SJSA1 (cell line): ENCODE measurements at places on chromosomes 1 and 21. TPM values are rescaled to one million over a fixed set of nuclear protein-coding genes. Genes with fewer than 3 reads are reported as not detected.

- DNase-seq: no peak
Measured at GRCh38 chr1:56774067-56774609, 45.1 kb downstream of the FYB2 start.

- no peak for DNase-seq
Measured at GRCh38 chr1:162405800-162406199, 6.1 kb downstream of the SH2D1B start.

DNA sequence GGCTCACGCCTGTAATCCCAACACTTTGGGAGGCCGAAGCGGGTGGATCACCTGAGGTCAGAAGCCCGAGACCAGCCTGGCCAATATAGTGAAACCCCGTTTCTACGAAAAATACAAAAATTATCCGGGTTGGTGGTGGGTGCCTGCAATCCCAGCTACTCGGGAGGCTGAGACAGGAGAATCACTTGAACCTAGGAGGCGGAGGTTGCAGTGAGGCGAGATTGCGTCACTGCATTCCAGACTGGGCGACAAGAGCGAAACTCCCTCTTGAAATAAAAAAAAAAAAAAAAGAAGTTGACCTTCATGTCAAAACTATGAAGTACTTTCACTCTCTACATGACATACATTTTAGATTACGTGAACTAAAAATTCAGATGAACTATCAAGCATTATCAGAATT, 153.7 kb downstream of the COL11A1 start:
- DNase-seq: no peak

DNA sequence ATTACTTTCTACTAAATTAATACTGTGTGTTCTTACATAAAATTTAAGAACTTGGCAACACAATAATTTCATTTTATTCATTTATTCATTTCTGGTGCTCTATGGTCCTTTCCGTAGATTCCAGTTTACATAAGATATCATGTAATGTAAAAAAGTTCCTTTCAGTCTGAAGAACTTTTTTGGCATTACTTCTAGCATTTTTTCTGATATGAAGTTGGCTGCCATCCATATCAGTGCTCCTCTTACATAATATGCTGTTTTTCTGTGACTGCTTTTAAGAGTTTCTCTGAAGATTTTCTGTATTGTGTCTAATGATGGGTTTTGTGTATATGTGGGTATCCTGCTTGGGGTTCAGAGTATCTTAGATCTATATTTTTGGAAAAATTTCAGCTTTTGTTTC, 34.8 kb downstream of the LIN9 start:
- DNase-seq: no peak

GRCh38 chr1:150154143-150154542, 4.4 kb downstream of the PLEKHO1 start:
- no peak for DNase-seq

DNA sequence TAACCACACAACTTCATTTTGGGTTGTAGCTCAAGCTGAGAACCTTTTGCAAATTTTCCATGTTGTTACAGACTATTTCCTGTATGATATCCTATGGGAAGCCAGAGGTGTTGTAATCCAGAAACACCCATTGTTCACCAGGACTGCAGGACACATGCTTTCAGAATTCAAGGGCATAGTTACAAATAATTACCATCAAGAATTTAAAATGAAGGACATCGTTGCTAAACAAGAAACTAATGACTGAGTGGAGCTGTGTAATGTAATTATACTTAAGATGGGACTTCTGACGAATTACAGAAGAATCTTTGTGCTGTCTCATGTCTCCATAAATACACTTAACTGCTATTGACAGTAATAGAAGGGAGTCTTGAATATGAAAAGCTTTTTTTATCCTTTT, 47.6 kb upstream of the HOOK1 start:
- no peak for DNase-seq

GRCh38 chr1:37721565-37721964, 29.2 kb downstream of the CDCA8 start:
- DNase-seq: no peak

DNA sequence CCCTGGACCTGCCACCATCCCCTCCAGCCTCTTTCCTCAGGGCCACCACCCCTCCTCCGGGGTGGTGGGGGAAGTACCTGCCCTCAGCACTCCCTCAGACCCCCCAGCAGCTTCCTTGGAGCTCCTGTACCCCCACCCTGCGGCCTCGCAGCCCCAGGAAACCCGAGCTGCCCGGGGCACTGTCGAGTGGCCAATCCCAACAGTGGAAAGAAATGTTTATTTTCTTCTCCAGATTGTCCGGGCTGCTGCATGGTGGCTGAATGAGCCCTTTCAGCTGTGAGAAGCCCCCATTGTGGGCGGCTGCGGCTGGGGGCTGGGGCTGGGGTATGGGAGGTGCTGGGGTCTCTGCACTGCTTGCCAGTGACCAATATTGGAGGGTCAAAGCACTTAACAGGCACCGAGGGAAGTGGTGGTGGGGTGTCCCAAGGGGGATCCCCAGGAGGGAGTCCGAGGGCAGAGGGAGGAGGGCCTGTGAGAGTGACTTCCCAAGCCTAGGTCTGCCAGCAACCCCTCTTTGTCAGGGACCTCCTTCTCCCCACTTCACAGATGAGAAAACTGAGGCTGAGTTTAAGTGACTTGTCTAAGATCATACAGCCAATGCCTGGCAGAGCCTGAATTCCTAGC, 25.2 kb downstream of the RUNX3 start:
- DNase-seq: no peak

- DNase-seq: no peak
Measured at GRCh38 chr1:205003358-205004131, 39.5 kb upstream of the CNTN2 start.

GRCh38 chr1:92277105-92277723, 21.6 kb downstream of the GLMN start:
- no peak for DNase-seq

- DNase-seq: peak; percentile 69
Measured at GRCh38 chr21:34129039-34129891, 55.9 kb downstream of the MRPS6 start.

DNA sequence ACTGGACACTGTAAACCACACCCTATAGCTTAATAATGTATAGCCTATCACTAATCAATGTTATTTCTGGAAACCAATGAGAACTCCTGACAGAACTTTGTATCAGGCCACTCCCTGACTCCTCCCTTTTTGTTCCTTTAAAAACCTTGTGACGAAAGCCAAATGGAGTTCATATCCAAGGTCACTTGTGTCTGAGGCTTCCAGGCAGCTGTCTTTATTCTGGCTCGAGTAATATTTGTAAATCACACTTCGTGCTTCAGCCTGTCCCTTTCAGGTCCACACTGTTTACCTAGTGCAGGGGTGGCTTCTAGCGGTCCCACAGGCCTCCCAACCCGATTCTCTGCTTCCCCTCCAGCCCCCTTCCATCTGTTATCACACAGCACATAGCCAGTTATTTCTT, 16.2 kb upstream of the CAPN9 start:
- no peak for DNase-seq

GRCh38 chr1:211469938-211470529, 21.9 kb downstream of the RD3 start:
- peak; percentile 62 for DNase-seq

- no peak for DNase-seq
Measured at GRCh38 chr1:27665016-27665651, 6.9 kb downstream of the IFI6 start.

- no peak for DNase-seq
Measured at GRCh38 chr1:174800216-174800851, 199.4 kb upstream of the CACYBP start.

- DNase-seq: no peak
Measured at GRCh38 chr1:9820521-9820920, 3.2 kb downstream of the CLSTN1 start.

DNA sequence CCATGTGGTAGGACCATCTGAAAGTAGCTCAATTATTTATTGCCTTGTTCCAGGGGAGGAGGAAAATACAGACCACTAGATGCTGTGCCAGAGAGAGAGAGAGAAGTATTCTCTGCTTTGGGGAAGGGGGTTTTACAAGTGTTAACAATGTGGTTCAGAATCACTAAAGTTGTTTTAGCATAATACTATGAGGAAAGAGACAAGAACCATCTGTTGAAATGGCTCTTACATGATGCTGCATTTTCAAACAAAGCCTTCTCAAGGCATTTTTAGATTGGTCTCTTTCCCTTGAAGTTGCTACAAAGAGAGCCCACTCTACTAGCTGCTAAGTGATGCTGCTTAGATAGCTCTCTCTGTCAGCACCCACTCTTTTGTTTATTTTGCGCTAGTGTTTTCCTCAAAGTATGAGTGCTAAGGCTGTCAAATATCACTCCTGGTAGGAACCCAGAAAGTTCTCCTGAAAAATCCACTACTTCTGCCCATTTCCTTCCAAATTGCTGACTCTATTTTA, 255.1 kb downstream of the NFIA start:
- DNase-seq: no peak

GRCh38 chr1:15418806-15419515, 9.3 kb downstream of the EFHD2 start:
- DNase-seq: peak; percentile 85

GRCh38 chr1:206067486-206068227, 14.7 kb downstream of the RHEX start:
- no peak for DNase-seq

DNA sequence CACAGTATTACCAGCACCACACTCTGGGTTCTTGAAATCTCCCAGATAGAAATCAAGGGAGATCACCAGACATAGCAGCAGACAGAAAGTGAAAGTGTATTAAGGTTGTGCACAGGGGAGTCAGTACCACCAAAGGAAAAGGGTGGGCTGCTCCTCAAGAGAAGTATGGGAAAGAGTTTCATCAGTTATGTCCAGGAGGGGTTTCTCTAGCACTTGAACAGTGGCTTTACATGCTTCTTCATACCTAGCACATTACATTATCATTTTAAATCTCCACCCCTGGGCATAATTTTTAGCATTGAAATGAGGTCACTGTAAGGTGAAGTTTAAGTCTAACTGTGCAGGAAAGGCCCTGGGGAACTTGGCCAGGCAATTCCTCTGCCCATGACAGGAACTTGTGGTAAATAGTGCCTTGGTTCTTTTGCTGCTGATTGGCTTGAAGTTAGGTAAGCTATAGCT, 601.0 kb downstream of the NUF2 start:
- no peak for DNase-seq

- DNase-seq: peak; percentile 66
Measured at GRCh38 chr21:41425954-41426675, at the start of gene MX1. Gene MX1, plus strand, starts transcription at chr21:41426239. Its CDS starts 5,832 bp downstream, at chr21:41432071.

DNA sequence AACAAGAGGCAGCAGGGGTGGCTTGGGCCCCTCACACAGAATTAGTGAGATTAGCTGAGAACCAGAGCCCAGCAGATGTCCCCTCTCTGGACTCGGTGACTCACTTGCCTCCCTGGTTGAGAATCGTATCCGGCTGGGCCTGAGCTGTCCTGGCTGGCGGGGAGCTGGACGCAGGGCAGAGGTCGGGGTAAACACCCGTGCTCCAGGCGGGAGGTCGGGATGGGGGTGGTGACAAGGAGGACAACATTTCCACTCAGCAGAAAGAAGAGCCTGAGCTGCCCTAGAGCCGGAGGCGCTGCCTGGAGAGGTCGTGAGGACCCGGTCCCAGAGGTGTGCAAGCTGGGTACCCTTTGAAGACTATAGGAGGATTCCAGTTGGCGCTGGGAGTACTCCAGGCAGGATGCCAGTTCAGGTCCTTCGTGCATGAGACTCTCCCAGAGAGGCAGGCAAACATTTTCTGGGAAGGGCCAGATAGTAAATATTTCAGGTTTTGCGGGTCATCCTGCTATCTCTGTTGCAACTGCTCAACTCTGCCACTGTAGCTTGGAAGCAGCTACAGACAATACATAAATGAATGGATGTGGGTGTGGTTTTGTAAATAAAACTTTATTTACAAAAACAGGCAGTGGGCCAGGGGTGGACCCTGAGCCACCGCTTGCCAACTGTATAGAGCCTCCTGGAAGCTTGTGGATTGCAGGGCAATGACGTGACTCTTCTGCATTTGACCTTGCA, 116.8 kb upstream of the WNT4 start:
- DNase-seq: no peak

- DNase-seq: no peak
Measured at GRCh38 chr1:1250786-1251284, 4.3 kb upstream of the C1QTNF12 start.

The EXO1 gene
- 42.9 and 48.3 TPM in 2 replicates for total RNA-seq

The CCDC181 gene
- 0.16 and 0.72 TPM in 2 replicates for total RNA-seq

The OXCT2 gene
- total RNA-seq: 0.13 and 0.44 TPM in 2 replicates

The RER1 gene
- total RNA-seq: 90.3 and 269 TPM in 2 replicates

The PPIAL4G gene
- total RNA-seq: not detected in 2 replicates

The GPR37L1 gene
- total RNA-seq: 0.05 TPM in 1 of 2 replicates, not detected in the other

The CCDC30 gene
- total RNA-seq: 0.13 TPM in 1 of 2 replicates, not detected in the other
